Activated CD4-positive, alpha-beta T cell treated with anti-CD3 and anti-CD28 coated beads, Interleukin-2, amount 50 U/mL, for 4 hours (primary cell): ENCODE measurements at places on chromosomes 12 and 14.

DNA sequence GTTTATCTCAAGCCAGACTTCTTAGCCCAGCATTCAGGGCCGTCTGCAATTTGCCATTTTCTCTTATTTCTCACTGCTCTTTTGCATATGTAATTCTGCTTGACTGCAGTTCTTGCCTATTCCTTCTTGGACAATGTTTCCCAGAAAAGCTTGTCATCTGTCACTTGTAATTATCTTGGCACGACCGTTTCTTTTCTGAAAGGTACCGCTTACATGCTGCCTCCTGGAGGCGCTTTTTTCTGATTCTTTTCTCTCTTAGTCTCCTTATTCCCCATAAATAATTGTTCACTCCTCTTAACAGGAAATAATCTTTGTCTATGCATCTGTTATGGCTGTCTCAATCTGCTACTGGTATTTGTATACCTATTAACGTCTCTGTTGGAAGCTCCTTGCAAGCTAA lies 1.2 kb upstream of the ALDH1L2 start:
- no peak for DNase-seq

- no peak for DNase-seq
Observed at GRCh38 chr14:65357689-65358088, 54.8 kb upstream of the FUT8 start.

- no peak for DNase-seq
Observed at GRCh38 chr12:121657305-121658008, 12.0 kb downstream of the MORN3 start.

- DNase-seq: no peak
Observed at GRCh38 chr14:93707475-93707874, 80.8 kb downstream of the PRIMA1 start.

- no peak for DNase-seq
Observed at GRCh38 chr14:95206534-95206933, 49.2 kb upstream of the DICER1 start.

DNA sequence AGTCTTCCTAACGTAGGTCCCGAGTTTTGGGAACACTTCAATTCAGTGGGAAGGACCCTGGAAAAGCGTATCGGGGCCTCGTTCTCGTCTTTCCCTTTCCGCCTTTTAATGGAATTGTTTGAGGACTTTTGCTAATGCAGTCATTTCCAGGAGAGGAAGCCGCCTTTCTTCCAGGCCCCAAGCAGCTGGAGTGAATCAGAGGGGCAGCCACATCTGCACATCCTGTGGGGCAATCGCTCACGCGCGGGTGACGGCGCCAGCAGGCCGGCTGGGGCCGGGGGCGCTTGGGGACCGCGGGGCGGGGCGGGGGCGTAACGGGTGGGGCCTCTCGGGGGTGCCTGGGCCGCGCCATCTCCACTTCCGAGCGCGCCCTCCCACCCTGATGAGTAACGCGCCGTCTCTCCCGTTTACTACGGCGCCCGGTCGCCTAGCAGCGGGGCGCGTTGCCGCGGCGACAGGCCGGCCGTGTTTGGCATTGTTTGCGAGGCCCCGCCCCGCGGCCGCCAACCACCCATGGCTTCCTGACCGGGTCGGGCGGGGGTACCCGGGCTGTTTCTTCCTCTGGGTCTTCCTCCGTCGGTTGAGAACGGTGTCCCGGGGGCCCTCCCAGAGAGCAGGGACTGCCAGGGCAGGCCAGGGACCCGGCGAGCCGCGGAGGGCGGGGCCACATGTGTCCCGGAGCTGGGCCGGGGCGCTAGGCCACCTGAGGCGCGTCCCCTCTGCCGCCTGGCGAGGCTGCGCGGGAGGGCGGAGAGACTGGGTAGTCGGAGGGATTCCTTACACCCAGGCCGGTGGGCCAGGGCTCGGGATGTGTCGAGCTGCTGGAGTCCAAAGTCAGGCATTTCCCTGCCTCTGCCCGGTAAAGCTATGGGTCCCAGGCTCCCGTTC lies 2.3 kb downstream of the GSG1 start:
- DNase-seq: peak; percentile 83

DNA sequence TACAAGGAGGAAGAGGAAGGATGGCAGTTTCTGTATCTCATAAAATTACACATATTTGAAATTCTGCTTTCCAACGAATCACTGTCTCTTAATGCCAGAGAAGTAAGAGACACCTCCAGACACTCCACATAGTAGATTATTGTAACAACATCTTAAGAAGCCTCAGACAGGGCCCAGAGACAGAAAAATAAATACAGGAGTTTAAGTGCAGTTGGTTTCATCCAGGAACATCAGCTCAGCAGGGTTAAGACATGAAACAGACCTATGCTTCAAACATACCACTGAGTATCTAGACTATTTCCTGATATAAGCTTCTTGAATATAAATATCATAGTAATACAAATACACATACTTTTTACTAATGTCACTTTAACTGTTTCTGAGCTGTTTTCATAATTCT lies 290.3 kb downstream of the ADAMTS20 start:
- DNase-seq: no peak

- no peak for DNase-seq
Observed at GRCh38 chr12:2627835-2628191, 167.0 kb upstream of the FKBP4 start.

DNA sequence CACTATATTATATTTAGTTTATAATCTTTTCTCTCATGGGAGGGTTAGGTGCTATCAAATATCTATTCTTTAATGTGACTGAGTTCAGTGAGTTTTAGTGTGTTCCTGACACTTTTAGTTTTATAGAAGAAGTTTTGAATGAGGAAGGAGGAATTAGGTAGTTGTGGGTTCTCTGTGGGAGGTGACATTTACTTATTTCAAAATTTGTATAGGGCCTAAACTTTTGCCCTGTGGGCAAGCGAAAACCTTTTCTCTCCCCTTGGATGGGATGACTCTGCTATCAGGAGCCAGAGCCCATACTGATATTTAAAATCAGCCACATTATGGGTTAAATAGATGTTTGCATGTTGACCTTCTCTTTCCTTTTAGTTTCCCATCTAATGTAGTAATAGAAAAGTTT lies 43.6 kb downstream of the SPATS2 start:
- no peak for DNase-seq

- no peak for DNase-seq
Observed at GRCh38 chr14:72485695-72486094, 408.2 kb downstream of the DPF3 start.

- DNase-seq: no peak
Observed at GRCh38 chr12:82787016-82787415, 100.3 kb downstream of the TMTC2 start.

DNA sequence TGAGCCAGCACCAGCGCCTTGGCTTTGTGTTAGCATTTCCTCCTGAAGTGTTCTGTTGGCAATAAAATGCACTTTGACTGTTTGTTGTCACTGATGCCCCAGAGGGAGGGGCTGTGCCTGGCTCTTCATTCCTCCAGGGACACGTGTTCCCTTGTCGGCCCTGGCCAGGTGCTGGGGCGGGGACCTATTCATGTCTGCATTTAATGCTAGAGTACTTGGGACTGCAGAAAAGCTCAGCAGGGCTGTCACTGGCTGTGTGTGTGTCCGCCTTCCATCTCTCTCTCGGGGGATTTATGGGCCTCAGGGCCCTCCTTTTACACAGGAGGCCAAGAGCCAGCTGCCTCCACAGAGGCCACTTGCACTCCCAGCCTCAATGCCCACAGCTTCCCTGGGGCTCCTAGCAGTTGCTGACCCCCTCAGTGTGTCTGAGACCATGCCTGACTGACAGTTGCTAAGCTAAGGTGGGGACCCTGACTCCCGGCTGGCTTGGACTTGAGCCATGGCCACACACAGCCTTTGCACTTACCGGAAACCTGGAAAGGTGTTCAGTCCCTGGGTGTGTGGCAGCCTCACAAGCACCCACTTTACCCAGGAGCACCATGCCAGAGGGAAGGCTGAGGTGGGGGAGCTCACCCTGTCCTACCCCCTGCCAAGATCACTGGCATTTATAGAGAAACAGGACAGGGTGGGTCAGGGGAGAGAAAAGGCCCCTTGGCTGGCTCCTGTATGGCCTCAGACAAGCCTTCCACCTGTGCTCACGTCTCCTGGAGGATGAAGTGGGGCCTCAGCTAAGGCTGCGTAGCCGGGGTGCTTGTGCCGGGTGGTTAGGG lies 27.8 kb downstream of the HIP1R start:
- DNase-seq: no peak

GRCh38 chr12:111260732-111261131 lies 108.2 kb downstream of the PHETA1 start:
- no peak for DNase-seq

- peak; percentile 82 for DNase-seq
Observed at GRCh38 chr12:31896514-31897039, 62.6 kb upstream of the RESF1 start.

DNA sequence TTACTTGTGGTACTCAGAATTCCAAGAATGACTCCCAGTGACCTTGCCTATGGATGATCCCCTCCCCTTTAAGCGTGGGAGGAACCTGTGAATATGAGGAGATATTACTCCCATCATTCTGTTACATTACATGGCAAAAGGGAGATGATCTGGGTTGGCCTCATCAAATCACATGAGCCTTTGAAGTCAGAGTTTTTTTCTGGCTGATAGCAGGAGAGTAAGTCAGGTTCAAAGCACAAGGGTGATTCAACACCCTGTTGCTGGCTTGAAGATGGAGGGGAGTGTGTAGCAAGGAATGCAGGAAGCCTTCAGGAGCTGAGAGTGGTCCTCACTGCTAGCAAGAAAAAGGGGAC lies 9.1 kb upstream of the MDM2 start:
- DNase-seq: no peak

DNA sequence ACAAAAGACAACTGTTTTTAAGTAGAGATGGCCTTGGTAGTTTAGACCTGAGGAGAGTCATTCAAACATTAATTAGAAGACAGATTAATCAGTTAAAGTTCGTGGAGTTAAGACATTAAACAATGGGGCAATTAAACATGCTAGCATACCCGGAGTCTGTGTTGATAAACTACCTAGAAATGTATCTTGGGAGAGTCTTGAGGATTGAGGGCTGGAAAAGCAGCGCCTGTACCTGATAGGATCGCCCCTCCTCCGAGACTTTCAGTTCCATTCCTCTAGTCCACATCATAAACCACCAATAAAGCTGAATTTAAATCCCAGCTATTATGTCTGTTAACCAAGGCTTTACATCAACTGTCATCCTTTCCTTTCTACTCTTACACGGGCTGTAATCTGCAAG lies 1.0 kb upstream of the KRAS start:
- DNase-seq: no peak

- DNase-seq: no peak
Observed at GRCh38 chr12:117789195-117789912, 179.4 kb downstream of the KSR2 start.

DNA sequence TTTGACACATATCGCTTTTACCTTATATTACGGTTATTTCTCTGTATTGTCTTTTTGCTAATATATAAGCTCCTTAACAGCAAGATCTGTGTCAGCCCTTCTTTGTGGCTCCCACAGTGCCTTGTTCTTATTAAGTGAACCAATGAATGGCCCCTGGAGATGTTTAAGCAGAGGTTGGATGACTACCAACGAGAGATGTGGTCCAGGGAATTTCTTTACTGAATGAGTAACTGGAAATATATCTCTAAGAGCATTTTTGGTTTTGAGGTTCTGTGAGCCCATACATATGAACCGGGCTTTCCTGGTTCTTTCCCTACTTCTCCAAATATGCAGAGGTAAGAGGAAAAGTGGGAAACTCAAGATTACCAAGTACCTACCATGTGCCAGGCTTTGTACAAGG lies 23.5 kb downstream of the CALCOCO1 start:
- DNase-seq: no peak

DNA sequence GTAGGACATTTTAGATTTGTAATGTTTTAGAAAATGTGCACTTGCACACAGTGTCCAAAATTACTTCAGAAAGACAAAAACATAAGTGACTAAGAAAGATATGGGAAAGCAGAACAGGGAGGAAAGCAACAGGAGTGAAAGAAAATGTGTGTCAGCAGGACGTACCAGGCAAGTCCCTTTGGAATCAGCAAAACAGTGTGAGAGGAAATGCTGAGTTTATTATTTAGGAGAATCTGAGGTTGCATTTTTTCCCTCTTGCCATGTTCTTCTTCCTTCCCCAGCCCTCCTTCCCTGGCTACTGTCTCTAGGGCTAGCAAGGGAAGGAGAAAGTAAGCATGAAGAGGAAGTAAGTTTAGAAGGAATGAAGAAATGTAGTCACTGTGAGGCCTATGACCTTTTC lies 67.7 kb upstream of the CD163 start:
- no peak for DNase-seq

GRCh38 chr14:85921241-85921640 lies 391.3 kb downstream of the FLRT2 start:
- DNase-seq: no peak

GRCh38 chr14:22521449-22522239 lies 67.4 kb downstream of the DAD1 start:
- no peak for DNase-seq

DNA sequence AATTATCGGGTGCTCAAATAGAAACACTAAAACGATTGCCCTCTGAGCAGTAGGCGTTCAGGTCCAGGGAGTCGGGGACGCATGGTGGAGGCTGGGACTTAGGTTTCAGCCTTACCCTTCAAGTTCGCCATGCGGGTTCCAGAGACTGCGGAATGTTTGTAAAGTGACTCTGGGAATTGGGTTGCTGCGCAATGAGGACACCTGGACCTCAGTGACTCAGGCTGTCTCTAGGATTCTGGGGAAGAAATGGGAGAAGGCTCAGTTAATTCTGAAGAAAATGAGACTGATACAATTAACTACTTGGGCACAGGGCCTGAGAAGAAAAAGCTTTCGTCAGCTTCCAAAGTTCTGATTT lies 1.1 kb downstream of the LGALS3 start:
- no peak for DNase-seq

DNA sequence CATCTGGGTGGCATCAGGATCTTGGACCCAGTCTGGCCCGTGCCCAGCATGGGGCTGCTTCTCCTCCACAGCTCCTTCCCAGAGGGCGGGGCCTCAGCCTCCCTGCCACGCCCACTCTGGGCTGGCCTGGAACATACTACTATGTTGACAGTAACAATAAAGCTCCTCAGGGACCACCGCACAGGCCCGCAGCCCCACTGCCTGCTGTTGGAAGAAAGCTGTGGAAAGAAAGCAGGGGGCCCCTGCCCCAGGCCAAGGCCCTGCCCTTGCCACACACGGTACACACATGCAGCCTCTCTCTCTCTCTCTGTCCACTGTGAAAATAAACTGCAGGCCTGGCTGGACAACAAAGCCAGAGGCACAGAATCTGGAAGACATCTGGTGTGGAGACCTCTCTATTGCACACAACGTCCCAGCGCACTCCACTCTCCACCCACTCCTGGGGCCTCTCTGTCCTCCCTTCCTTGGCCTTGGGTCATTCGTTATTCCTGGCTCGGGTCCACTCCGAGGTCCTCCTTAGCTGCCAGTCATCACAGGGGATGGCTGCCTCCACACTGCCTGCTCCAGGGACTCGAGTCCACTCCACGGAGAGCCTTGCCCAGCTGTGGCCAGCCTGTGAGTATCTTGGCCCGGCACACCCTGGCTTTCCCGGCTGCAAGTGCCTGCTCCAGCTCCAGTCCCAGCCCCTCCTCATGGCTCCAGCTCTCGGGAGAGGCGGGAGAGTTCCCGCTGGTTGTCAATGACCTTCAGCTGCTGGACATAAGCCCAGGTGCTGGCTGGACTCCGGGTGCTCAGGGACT lies 11.8 kb upstream of the ENDOU start:
- DNase-seq: no peak
